ENCODE measurements at places on chromosomes 4 and X.

DNA sequence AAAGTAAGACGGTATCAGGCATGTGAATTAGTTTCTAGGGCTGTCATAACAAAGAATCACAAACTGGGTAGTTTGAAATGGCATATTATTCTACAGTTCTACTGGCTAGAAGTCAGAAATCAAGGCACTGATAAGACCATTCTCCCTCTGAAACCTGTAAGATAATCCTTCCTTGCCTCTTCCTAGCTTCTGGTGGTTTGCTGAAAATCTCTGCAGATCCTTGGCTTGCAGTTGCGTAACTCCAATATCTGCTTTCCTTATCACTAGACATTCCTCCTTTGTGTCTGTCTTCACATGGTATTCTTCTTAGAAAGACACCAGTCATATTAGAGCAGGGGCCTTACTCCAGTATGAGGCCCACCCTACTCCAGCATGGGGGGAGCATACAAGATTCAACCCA, 19.6 kb upstream of the LCORL start:
- no peaks in the 10 kb centered on the region for H3K4me1 ChIP-seq
- no peak for DNase-seq
- H3K27ac ChIP-seq = no peak overlapping the region
- peaks cover 6% of the 10 kb centered on the region for H3K27me3 ChIP-seq

- no peaks in the 10 kb centered on the region for H3K27me3 ChIP-seq
- H3K36me3 ChIP-seq = no peaks in the 10 kb centered on the region
- DNase-seq = no peak
- no peak overlapping the region for H3K27ac ChIP-seq
Measured at GRCh38 chrX:16067886-16068515, 55.4 kb upstream of the GRPR start.

GRCh38 chrX:46039526-46039925, 505.7 kb downstream of the ZNF674 start:
- DNase-seq = no peak
- H3K4me1 ChIP-seq = no peaks in the 10 kb centered on the region
- no peaks in the 10 kb centered on the region for H3K27me3 ChIP-seq
- no peaks in the 10 kb centered on the region for H3K36me3 ChIP-seq
- no peak overlapping the region for H3K4me3 ChIP-seq

- peak overlapping the region; percentile 80 for H3K27ac ChIP-seq
- no peak for DNase-seq
- peaks cover 27% of the 10 kb centered on the region for H3K4me1 ChIP-seq
- no peaks in the 10 kb centered on the region for H3K27me3 ChIP-seq
- H3K4me3 ChIP-seq = peak overlapping the region; percentile 25
Measured at GRCh38 chr4:1192091-1192492, 19.7 kb upstream of the SPON2 start.

DNA sequence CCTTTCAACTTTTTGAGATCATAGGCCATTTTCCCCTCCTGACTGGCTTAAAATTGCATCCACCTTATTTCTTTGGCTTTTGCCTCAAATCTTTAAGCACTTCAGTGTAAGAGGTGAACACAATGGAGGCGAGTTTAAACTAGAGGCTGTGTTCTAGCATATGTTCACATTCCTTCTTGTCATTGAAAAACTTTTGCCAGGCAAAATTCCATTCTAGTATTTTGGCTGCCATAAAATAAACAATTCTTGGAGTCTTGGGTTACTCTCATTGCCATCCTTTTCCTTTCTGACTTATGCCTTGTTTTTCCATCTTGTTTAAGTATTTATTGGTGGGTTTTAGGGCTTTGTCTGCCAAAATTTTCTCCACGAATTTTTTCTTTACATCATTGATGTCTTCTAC, 137.3 kb upstream of the ANXA10 start:
- no peak overlapping the region for H3K27ac ChIP-seq
- DNase-seq = no peak
- H3K27me3 ChIP-seq = no peaks in the 10 kb centered on the region
- no peak overlapping the region for H3K4me3 ChIP-seq
- H3K36me3 ChIP-seq = no peaks in the 10 kb centered on the region

GRCh38 chr4:45467157-45467556, 656.7 kb downstream of the GABRG1 start:
- H3K36me3 ChIP-seq = no peaks in the 10 kb centered on the region
- H3K4me3 ChIP-seq = no peak overlapping the region
- H3K4me1 ChIP-seq = no peaks in the 10 kb centered on the region
- no peak for DNase-seq
- H3K27ac ChIP-seq = no peak overlapping the region
- no peaks in the 10 kb centered on the region for H3K27me3 ChIP-seq

- no peak overlapping the region for H3K4me3 ChIP-seq
- H3K4me1 ChIP-seq = no peaks in the 10 kb centered on the region
Measured at GRCh38 chr4:132691668-132692067, 457.4 kb upstream of the PCDH10 start.

DNA sequence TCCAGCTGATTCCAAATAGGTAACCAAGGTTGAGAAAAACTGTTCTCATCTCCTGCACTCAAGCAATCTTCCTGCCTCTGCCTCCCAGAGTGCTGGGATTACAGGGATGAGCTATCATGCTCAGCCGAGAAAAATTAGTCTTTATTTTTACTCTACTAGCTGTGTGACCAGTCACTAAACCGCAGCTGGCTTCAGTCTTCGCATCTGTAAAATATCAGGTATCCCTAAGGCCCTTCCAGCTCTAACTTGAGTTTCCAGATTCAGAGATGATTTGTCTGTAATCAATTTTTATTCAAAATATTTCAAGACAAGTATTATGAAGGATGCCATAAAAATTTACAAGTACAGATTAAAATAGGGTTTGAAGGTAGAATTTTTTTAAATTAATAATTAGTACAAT, 3.5 kb downstream of the ADH6 start:
- H3K27ac ChIP-seq = no peak overlapping the region
- no peak for DNase-seq
- H3K4me1 ChIP-seq = no peaks in the 10 kb centered on the region
- no peaks in the 10 kb centered on the region for H3K36me3 ChIP-seq
- H3K4me3 ChIP-seq = no peak overlapping the region

DNA sequence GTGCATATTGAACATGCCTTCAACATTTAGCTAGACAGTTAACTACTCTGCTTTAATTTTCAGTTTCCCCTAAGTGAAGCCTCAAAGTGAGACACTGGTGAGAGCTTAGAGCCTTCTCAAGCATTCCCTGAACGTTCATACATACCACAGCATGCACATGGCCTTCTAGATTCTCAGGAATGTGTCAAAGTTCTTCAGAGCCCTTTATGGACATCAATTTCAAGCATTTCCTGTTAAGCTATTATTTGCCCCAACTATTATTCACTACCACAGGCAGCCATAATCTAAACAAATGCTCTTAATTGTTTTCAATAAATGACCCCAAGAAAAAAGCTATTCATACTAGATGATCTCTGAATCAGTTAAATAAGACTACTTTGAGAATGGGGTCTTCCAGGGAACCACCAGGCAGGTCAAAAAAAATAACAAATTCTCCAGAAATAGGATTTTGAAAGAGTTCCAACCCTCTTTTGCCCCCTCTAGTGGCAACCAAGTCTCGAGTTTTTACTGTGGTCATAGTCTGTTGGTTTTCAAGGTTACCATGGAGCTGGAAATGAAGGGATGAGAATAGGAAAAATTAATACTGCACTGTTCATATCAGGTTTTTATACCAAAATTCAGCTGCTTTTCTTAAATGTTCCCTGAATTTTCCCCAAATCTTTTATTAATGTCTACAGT, 235.4 kb downstream of the RAB28 start:
- H3K4me3 ChIP-seq = no peak overlapping the region
- no peak overlapping the region for H3K27ac ChIP-seq
- no peaks in the 10 kb centered on the region for H3K36me3 ChIP-seq
- H3K4me1 ChIP-seq = no peaks in the 10 kb centered on the region
- DNase-seq = no peak
- H3K27me3 ChIP-seq = no peaks in the 10 kb centered on the region

DNA sequence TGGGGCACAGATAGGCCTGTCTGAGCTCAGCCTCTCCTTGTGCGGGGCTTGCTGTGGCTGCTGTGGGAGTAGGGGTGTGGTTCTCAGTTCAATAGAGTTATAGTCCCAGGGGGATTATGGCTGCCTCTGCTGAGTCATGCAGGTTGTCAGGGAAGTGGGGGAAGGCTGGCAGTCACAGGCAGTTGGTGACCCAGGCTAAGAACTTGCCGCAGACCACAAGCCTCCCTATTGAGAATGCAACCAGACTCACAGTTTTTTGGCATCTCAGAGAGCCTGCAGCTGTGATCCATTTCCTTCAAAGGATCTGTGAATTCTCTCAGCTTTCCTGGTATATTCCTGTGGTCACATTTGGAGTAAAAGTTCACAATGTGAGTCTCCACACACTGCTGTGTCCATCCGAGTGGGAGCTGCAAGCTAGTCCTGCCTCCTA, 364.9 kb downstream of the ZNF674 start:
- no peak overlapping the region for H3K4me3 ChIP-seq
- H3K4me1 ChIP-seq = no peaks in the 10 kb centered on the region
- DNase-seq = no peak
- H3K36me3 ChIP-seq = no peaks in the 10 kb centered on the region

- no peak for DNase-seq
- no peak overlapping the region for H3K27ac ChIP-seq
- no peaks in the 10 kb centered on the region for H3K4me1 ChIP-seq
- H3K36me3 ChIP-seq = no peaks in the 10 kb centered on the region
- H3K4me3 ChIP-seq = no peak overlapping the region
- H3K27me3 ChIP-seq = no peaks in the 10 kb centered on the region
Measured at GRCh38 chr4:5822619-5823018, 70.3 kb downstream of the CRMP1 start.

- no peak for DNase-seq
- no peak overlapping the region for H3K4me3 ChIP-seq
- H3K4me1 ChIP-seq = no peaks in the 10 kb centered on the region
- H3K36me3 ChIP-seq = no peaks in the 10 kb centered on the region
- H3K27ac ChIP-seq = no peak overlapping the region
Measured at GRCh38 chrX:51641421-51642021, 22.8 kb upstream of the CENPVL3 start.

- H3K27me3 ChIP-seq = no peaks in the 10 kb centered on the region
- DNase-seq = no peak
- H3K27ac ChIP-seq = no peak overlapping the region
- H3K4me3 ChIP-seq = no peak overlapping the region
Measured at GRCh38 chr4:65416891-65417290, 253.4 kb downstream of the EPHA5 start.

DNA sequence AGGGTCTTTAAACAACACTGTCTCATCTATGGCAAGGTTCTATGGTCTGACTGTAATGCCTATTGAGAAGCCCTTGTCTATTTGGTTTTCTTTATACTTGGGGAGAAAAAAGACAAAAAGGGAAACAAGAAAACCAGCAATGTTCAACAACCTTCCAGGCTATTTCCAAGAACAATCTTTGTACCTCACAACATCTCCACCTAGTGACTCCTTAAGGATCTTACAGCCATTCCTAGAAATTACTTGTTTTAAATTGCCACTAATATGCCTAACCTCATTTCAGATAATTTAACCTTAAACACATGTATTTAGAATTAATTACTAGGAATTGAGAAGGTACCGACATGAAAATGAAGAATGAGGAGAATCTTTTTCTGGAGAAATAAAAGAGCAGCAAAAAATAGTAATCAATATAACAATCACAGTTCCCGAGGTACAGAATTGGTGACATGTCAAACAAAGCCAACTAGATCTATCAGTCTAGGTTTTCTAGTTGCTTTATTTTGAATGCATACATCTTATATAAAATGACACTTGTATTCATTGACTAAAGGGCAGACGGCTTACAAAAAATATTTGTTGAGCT, 1.6 kb upstream of the RBM46 start:
- H3K27me3 ChIP-seq = peaks cover 15% of the 10 kb centered on the region
- H3K36me3 ChIP-seq = no peaks in the 10 kb centered on the region
- no peak overlapping the region for H3K4me3 ChIP-seq
- no peak overlapping the region for H3K27ac ChIP-seq
- no peaks in the 10 kb centered on the region for H3K4me1 ChIP-seq

GRCh38 chr4:184688447-184688846, 38.9 kb downstream of the PRIMPOL start:
- no peaks in the 10 kb centered on the region for H3K27me3 ChIP-seq
- no peak for DNase-seq
- peaks cover 20% of the 10 kb centered on the region for H3K4me1 ChIP-seq
- H3K4me3 ChIP-seq = no peak overlapping the region
- H3K27ac ChIP-seq = peak overlapping the region; percentile 65

GRCh38 chrX:154002215-154002719, 17.4 kb downstream of the IRAK1 start:
- H3K27me3 ChIP-seq = no peaks in the 10 kb centered on the region
- peaks cover 7% of the 10 kb centered on the region for H3K4me1 ChIP-seq

- H3K27me3 ChIP-seq = no peaks in the 10 kb centered on the region
- no peak for DNase-seq
- no peak overlapping the region for H3K27ac ChIP-seq
- H3K4me3 ChIP-seq = no peak overlapping the region
- H3K4me1 ChIP-seq = no peaks in the 10 kb centered on the region
Measured at GRCh38 chrX:110531873-110532580, 173.4 kb downstream of the RTL9 start.

- H3K36me3 ChIP-seq = peaks cover 17% of the 10 kb centered on the region
- no peak overlapping the region for H3K4me3 ChIP-seq
- H3K27me3 ChIP-seq = no peaks in the 10 kb centered on the region
Measured at GRCh38 chr4:20724915-20725314, 24.7 kb downstream of the PACRGL start.

DNA sequence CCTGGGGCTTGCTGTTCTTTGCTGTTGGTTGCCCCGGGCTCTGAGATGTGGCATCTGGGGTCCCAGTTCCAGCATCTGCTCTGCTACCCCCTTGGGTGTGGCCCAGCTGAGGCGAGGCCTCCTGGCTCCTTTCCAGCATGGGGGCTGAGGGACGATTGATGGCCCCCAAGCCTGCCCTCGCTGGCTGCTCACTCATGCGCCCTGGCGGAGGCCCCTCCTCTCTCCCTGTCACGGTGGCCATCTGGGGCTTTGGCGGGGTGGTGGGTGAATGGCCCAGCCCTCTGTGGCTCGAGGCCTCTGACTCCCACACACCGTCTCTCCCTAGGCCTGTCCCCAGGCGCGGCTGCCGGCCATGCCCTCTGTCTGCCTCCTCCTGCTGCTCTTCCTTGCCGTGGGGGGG, 1.8 kb downstream of the PLXNA3 start:
- H3K27ac ChIP-seq = no peak overlapping the region
- peak overlapping the region; percentile 59 for H3K4me3 ChIP-seq
- H3K36me3 ChIP-seq = peaks cover 21% of the 10 kb centered on the region
- DNase-seq = no peak
- no peaks in the 10 kb centered on the region for H3K27me3 ChIP-seq

GRCh38 chrX:139039041-139039440, 327.5 kb upstream of the FGF13 start:
- no peak for DNase-seq
- H3K27ac ChIP-seq = no peak overlapping the region
- no peaks in the 10 kb centered on the region for H3K4me1 ChIP-seq
- no peak overlapping the region for H3K4me3 ChIP-seq
- H3K27me3 ChIP-seq = no peaks in the 10 kb centered on the region

DNA sequence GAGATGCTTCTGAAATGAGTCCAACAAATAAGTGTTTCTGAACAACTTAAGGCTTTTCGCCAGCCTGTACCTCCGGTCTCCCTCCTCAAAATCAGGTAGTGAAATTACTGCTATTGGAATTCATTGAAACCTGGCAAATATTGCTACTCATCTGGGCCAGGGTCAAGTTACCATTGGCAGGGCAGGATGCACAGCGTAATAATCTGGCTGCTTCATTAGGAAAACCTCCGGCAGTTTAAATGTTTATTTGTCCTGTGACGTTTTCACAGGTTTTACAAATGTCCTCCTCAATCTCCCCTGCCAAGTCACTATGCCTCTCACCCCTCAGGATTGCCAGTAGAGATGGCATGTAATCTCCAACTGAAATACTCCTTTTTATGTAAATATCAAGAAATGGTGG, 92.6 kb upstream of the KDR start:
- DNase-seq = no peak
- H3K27me3 ChIP-seq = no peaks in the 10 kb centered on the region
- H3K4me1 ChIP-seq = no peaks in the 10 kb centered on the region
